Activated naive CD4-positive, alpha-beta T cell (primary cell): ENCODE measurements at places on chromosomes 2 and 18.

DNA sequence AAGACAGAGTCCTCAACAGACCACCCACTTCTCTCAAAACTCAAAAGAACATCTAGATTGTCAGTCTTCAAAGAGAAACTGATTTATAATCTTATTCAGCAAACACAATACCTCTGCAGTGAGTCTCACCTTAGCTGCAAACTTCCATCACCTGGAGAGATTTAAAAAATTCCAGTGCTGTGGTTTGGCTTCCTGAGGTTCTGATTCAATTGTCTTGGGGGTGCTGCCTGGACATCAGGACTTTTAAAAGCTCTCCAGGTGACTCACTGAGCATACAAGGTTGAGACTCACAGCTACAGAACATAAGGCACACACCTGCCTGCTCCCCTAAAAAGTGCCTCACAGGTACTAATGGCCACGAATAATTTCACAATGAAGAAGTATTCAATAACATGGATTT, 40.3 kb downstream of the RNF152 start:
- no peak for DNase-seq

- DNase-seq, result no peak
Measured at GRCh38 chr18:32368170-32368569, 102.5 kb downstream of the GAREM1 start.

GRCh38 chr2:231003186-231003585, 7.3 kb downstream of the SPATA3 start:
- no peak for DNase-seq

GRCh38 chr2:182605166-182605565, 110.9 kb upstream of the DNAJC10 start:
- DNase-seq, result no peak

GRCh38 chr2:62334440-62335058, 138.6 kb downstream of the B3GNT2 start:
- DNase-seq, result no peak

GRCh38 chr18:58302811-58303210, 258.8 kb downstream of the NEDD4L start:
- DNase-seq, result no peak

DNA sequence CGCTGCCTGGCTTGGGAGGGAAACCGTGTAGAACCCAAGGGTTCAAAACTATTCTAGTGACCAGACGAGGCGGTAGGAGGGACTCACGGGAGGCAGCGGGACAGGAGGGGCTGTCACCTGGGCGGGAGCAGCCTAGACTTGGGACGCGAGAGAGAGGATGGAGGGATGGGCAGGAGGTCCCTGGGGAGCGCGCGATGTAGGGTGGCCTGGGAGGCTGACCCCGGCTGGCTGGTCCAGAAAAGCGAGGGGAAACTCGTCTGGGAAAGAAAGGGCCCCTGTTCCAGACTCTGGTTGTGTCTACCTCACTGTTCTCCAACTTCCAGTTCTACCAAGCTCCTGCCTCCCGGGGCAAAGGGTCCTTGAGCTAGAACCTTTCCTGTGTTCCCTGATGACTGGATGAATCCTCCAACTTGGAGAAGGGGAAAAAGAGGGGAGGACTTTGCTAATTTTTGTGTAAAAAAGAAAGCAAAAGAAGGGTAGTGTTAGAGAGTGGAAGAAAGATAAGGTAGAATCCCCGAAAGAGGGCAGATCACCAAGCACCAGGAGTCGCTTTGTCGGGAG, 1.4 kb downstream of the DOK6 start:
- DNase-seq, result no peak

DNA sequence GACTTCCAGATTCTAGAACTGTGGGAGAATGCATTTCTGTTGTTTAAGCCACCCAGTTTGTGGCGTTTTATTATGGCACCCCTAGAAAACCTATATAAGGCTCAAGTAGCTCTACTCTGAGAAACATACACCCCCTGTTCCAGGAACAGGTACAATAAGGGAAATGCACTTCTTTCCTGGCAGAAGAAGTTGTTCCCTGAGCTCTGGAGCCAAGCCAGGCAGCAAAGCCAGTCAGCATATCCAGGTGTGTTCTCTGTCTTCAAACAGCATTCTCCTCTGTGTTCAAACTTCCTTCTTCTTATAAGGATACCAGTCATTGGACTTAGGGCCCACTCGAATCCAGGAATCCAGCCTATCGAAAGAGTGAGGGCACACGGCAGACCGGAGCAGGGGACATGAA, 96.5 kb downstream of the TPGS2 start:
- DNase-seq, result no peak
